Activated T-cell treated with anti-CD3 and anti-CD28 coated beads, Interleukin-2, amount 50 U/mL, for 24 hours (primary cell): ENCODE measurements at places on chromosomes 2 and 18.

GRCh38 chr2:197241596-197241995, 69.0 kb downstream of the ANKRD44 start:
- DNase-seq, result no peak

- no peak for DNase-seq
Measured at GRCh38 chr2:33272001-33272400, 204.4 kb upstream of the RASGRP3 start.

DNA sequence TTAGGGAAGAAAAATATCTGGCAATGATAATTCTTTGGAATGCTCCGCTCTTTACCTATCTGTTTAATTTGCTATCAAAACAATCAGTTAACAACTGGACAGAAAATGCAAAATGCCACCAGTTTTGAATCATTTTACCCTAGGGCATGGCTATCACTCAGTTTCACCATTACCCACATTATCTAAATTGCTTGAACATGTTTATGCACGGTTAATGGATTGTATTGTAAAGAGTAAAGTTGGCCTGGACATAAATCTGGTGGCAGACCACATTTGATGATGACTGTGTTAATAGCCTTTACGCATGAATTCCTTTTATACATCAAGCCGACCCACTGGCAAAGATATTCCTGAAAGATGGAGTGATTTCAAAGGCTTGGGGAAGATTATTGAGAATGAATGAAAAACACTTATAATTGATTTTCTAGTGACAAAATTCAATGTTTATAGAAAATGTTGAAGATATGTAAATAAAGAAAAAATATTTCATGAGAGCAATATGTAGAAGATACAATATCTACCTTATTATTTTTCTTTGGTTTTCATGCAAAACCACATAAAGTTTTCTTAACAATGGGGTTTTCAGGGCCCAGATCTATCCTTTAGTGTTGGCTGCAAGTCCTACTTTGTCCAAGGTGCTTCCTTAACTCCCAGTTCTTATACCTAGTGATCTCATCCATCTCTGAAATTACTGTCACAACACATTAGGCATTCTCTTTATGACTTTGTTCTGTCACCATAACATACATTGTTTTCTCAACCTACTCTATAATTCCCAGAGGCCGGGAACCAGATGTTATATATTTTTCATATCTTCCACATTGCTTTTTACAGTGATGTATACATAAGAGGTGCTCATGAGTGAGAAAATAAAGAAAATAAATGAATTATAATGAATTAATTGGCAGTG, 265.1 kb downstream of the RIT2 start:
- no peak for DNase-seq

GRCh38 chr18:76788571-76789317, 33.6 kb upstream of the ZNF236 start:
- no peak for DNase-seq

DNA sequence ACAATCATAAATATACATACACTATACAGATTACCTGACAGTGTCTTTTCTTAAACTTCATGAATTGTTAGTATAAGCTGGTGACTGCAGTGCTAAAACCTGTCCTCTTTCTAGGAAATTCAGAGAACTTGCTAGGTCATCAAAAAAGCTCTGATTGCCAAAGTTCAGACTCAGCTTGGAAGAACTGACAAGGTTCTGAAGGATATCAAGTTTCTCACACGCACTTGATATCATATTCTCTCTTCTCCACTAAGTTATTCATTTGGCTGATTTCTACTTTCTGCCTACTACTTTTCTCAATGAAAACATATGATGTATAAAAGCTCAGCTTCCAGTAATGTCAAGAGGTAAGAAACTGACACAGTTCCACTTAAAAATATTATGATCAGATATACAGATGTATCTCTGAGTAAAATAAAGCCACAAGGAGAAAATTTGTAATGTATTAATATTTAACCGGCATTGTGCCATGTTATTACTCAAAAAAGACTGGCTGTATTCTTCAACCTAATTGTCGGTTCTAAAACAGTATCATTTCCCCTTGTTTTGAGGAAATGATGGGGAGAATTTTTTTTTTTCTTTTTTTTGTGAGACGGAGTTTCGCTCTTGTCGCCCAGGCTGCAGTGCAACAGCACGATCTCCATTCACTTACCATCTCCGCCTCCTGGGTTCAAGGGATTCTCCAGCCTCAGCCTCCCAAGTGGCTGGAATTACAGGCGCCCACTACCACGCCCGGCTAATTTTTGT, 2.4 kb downstream of the OSBPL1A start:
- no peak for DNase-seq

DNA sequence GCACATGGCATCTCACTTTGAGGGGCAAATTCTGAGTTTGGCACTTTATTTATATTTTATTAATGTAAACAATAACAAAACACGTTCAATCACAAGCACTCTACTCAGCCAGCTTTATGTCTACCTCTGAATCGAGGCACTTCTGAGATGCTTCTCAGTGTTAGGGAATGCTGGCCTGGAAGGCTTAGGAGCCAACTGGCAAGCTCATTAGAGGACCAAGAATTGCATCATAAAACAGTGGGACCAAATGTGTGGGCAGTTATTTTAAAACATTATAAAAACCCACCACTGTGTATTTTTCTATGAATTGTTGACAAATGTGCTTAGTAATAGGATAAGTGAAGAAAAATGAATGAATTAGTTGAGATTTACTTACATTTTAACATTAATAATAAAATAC, 46.8 kb upstream of the SMIM21 start:
- DNase-seq, result no peak

DNA sequence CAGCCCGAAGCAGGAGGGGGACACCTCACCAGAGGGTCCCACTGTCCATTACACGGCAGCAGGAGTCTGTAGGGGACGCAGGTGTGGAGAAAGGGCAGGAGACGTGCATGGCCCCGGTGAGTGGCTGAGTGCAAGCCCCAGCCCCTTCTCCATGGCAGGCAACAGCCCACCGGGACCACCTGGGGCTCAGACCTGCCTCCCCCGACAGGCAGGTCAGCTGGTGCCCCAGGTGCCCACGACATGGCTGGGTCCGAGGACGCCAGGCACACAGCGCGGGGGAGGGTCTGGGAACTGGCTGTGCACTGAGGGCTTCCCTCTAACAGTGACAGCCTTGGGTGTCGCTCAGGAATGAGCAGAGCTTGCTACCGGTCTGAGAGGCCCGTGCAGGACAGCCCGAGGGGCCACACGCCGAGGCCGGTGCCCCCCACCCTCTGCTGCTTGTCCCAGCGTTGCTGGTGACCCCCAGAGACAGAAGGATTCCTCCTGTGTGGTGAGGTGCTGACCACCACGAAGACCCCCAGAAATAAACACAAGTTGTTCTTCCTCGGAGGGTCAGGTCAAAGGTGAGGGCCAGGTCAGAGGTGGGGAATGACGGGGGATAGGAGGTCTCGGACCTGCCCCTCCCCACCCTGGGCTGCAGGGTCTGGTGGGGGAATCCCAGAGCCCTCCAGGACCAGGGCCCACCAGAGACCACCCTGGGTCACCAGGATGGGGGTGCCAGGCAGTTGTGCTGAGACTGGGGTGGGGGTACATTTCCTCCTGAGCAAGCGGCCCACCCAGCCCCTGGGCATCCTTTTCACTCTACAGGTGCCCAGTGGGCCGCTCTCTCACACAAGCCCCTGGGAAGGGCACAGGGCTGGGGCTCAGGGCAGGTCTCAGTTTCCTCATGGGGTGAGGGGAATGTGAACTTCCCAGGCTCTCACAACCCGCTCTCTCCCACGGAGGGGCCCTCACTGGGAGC, 50.6 kb downstream of the SLC66A2 start:
- DNase-seq, result peak; percentile 22

DNA sequence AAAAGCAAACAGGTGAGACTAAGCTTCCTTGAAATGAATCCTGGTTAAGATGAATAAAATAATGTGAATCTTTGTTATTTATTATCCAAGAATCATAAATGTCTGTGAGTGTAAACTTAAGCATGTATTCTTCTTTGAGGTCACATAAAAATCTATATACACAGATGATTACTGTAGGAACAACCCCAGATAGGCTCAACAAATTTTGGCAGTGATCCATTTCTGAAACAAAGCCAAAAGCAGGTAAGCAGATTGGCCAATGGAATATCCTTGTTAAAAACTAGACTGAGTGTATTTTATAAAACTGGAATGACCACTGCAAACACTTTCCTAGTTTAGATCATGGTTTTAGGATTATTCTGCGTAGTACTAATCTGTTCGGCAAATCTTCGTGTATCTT, 11.3 kb downstream of the SCYGR5 start:
- DNase-seq, result no peak

DNA sequence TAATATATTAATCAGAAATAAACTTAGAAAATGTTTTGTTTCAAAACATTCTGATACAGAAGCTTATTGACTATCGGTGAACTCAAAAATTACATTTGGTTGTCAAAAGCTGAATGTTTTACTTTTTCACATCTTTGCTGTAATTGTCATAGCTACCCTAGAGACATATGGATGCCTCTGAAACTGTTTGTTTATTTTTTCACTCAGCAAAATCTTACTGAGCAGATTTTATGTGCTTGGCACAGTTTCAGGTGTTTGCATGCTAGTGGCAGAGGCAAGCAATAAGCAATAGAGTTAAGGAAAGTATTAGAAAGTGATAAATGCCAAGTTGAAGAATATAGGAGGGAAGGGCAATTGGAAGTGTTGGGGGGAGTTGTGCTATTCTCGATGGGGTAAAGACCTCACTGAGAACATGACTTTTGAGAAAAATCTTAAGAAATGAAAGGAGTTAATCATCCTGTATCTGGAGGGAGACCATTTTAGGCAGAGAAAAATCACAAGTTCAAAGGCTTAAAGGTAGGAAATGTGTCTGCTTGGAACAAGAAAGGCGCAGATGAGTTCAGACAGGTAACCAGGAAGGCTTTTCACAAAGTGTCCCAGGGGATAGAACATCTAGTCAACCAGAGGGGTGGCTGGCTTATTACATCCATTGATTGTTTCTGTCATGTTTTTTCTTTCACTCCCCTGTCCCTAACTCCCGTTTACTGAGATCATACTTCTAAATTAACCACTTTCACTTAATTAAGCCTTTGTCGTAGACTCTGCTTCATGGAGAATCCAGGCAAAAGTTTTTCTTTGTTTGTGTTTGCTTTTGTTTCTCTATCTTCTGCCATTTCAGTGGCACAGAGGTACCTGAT, 27.2 kb upstream of the COBLL1 start:
- no peak for DNase-seq

DNA sequence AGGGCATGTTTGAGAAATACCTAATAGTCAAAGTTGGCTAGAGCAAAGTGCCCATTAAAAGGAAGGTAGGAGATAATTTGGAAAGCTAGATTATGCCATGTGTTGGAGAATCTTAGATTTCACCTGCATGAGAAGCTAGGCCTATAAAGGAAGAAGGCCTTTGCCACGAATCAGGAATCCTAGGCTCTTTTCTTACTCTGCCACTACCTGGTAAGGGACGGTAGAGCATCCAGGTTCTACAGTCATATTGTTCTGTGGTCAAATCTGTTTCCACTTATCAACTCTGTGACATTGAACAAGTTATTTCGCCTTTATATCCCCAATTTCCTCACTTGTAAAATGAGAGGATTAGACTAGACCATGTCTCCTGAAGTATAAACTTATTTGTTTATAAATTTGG, 3.6 kb upstream of the KCNJ3 start:
- no peak for DNase-seq

DNA sequence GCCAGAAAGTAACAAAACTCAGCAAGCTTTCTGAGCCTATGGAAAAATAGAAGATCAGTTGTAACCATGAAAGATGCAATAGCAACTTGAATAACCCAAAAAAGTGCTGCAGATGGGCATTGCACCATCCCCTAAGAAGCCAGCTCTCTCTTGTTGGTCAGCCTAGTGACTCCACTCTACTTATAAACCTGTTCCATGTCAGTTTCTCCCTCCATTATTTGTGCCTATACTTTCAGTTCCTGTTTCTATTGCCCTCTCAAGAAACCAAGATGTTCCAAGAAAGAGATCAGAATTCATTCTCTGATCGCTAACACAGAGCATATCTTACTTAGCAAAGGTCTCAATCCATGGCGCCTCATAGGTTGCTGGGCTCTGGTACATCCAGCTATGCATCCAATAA, 170.3 kb upstream of the MAP2 start:
- DNase-seq, result no peak

DNA sequence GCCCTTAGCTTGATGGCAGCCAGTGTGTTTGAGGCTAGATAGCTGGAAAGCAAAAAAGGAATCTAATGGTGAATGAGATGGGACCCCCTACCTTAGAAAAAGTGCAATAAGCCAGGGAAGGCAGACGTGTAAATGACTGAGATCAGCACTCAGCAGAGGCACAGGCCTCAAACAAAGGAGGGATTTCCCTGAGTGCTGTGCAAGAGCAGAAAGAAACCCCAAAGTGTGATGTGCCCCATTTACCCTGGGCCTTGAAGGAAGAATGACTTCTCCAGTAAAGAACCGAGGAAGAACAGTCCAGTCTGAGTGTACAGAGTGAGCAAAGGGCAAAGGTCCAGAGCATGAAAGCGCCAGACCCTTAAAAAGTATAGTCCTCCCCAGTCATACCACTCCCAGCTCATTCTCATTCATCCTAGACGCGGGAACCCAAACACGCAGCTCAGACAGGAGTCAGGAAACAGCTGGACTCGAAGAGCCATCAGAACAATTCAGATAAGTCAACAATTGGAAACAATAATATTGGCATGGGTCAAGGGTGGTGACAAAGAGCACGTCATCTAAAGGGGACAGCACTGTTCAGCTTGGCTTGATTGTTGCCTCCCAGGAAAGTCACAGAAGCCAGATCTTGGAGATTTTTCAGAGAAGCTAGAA, 121.7 kb downstream of the INO80D start:
- no peak for DNase-seq

- peak; percentile 72 for DNase-seq
Measured at GRCh38 chr2:199462956-199463692, 5.4 kb upstream of the SATB2 start.

DNA sequence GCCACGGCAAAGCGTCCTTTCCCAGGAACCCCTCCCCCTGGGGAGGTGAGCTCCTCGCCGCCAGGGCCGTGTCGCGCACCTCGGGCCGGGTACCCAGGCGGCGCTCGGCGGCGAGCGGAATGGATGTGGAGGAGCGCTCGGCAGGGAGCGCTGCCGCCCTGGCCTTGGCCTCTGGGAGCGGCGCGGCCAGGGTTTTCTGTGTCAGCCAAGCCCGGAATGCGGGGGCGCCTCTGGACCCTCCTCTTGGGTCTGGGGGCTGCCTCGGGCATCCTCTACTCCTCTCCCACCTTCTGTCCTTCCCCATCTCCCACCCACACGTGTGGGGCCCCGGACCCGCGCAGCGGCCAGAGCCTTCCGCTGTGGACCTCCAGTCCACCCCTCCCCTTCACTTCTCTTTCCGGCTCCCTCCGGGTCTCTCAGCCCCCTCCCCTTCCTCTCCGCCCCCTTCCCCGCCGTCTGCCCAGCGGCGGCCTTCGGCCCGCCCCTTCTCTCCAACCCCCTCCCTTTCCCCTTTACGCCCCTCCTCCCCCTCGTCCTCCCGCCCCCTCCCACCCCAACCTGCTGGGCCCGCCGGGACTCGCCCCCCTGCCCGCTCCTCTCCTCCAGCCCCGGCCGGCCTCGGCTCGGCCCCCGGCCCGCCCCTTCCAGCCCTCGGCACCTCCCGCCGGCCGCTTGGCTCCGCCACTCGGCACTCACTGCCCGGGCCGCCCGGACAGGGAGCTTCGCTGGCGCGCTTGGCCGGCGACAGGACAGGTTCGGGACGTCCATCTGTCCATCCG, at the start of gene MERTK:
MERTK (plus strand) TSS at position 684 of the 779 bp plus-strand sequence. CDS start 129 bp downstream, outside the sequence.
- DNase-seq, result peak; percentile 76

GRCh38 chr2:189116979-189117378, 62.6 kb downstream of the COL5A2 start:
- no peak for DNase-seq
